ENCODE measurements at places on chromosomes 7 and 10.

- DNase-seq: no peak
Measured at GRCh38 chr7:40316176-40316575, 181.4 kb downstream of the SUGCT start.

DNA sequence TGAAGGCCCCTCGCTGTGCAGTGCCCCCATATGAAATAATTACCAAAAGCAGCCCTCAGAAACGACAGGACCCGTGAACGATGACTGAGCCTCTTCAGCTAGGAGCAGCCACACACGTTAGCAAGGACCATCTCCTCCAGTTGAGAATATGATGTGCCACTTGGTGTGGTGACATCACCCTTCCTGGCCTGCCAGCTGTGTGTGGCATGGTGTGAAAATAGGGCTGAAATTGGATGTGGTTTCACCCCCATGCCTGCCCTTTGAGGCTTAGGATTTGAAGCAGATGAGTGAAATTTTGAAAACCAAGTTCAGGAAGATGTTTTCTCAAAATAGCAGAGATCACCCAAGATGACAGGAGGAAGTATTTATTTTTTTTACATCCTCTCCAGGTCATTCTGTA is 49.1 kb upstream of the BTBD16 start:
- no peak for DNase-seq

DNA sequence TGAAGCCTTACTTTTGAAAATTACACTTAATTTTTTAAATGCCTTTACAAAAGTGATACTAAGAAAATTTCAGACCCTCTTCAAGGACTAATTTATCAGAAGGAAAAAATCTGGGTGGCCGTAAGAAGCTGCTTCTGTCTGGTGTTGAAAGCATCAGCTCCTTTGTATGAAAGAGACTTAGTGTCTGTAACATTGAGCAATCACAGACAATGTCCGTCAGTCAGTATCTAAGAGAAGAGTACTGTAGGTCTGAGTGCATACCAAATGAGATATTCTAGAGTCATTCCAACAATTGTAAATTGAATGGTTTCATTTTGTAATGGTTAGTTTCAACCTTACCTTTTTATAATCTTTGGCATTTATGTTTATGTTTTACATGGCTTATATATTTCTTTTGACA is 11.1 kb upstream of the MDFIC start:
- DNase-seq: no peak

GRCh38 chr10:112467541-112468075 is 20.6 kb downstream of the VTI1A start:
- no peak for DNase-seq

- DNase-seq: no peak
Measured at GRCh38 chr10:61406242-61406641, 46.9 kb downstream of the TMEM26 start.
